ENCODE measurements at places on chromosomes 2 and 18.

- no peak for DNase-seq
Observed at GRCh38 chr2:17133052-17133671, 385.1 kb downstream of the RAD51AP2 start.

- no peak for DNase-seq
Observed at GRCh38 chr2:160731856-160732255, 238.2 kb upstream of the RBMS1 start.

- no peak for DNase-seq
Observed at GRCh38 chr2:1051075-1051474, 100.4 kb downstream of the SNTG2 start.

- no peak for DNase-seq
Observed at GRCh38 chr2:39264733-39265132, 21.0 kb upstream of the CDKL4 start.

- no peak for DNase-seq
Observed at GRCh38 chr2:21895200-21895599, 771.4 kb downstream of the TDRD15 start.

DNA sequence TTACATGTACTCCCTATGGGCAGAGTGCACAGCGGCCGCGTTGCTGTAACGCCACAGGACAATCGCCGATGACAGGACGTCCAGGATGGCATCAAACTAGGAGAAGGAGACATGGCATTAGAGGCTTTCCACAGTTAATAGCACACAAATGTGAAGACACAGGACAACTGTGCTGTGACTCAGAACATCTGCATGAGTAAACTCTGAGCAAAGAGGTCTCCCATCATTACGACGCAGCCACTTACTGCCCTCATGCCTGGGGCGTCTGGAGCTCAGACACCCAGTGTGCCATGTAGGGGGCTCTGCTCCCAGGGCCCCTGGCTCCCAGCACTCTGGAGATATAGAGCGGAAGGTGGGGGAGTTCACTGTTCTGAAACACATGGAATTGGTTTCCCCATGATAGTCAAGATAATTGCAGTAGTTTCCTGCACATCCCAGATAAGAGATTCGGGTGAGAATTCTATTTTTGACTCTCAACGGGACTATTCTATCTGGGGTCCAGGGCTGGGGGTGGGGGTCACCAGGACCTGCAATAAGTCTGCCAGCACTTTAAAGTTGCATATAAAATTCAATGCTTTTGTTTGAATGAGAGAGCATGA lies 168.1 kb downstream of the TMEM163 start:
- DNase-seq: no peak

DNA sequence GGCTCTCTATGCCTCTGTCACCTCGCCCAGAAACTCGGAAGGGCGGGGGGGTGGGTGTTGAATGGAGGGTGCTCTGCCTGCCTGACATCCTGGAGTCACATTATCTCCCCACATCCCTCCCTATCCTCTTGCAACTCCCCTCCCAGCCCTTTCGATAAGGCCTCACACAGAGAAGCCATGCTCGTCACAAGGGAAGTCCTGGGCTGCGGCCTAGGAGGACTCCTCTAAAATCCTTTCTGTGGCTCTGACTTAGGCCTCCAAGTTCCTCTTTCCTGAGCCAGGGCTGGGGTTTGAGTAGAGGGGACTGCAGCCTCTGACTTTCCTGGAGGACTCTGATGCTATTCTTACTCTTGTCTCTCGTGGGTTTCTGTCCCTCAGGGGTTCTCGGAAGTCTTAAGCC lies 75.0 kb upstream of the PKDCC start:
- no peak for DNase-seq
